SHP77 treated with DMSO at 0.1 percent for 48 hours (cell line): ENCODE measurements at places on chromosomes 4 and X.

GRCh38 chr4:125368671-125369081, 53.9 kb downstream of the FAT4 start:
- DNase-seq: no peak

GRCh38 chrX:70279081-70279480, 2.9 kb upstream of the RAB41 start:
- no peak for DNase-seq

DNA sequence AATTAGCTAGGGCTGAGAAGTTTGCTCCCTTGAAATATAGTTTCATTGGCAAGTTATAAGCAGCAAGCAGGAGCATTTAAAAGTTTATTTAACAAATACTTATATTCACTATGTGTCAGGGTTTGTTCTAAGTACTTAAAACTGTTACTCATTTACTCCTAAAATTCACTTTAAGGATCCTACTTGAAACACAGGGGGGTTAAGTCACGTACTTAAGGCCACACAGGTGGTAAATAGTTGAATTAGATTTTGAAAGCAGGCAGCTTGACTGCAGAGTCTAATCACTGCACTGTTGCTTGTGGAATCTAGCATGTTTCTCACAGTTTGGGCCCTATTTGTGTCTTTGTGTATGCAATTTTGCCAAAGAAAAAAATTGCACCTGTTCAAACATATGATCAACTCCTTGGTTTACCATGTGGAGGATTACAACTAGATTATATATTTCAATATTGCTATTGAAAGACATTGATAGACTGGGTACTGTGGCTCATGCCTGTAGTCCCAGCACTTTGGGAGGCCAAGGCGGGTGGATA, 7.6 kb downstream of the SGMS2 start:
- no peak for DNase-seq

DNA sequence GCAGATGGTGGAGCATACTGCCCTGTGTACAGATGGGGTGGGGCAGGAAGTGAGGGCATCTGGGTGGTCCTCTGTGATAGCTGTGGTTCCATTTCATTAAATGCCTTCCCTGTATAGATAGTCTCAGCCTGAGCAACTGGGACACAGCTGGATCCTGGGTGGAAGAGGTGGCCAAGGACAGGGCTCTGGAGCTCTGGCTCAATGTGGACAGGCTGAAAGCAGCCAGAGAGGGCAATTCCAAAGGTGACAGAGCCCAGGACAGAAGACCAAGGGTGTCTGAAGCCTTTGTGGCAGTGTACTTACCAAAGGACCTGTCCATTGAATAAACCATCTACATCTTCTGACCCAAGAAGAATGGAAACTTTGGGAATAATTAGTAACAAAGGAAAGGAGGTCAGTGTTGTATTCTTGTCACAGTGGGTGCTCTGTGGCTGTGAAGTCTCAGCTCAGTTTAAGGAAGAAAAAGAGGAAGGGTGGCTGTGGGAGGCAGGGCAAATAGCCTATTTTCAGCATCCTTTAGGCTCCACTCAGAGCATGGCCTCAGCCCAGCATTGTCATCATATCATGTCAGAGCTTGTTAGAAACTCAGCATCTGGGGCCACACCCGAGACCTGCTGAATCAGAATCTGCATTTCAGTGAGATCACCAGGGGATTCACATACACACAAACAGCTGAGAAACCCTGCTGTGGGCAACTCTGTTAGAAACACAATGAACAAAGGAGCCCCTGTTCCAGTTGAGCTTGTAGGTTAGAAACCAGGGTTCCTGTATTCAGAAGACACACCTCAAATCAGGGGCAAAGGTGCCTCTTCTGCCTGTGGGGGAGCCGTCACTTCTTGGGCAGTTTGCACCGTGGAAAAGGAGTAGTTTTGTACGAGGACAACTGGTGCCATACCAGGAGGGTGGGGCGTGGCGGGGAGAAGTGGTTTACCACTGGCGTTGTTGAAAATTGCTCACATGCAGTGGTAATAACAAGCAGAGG, 168.6 kb downstream of the PTTG2 start:
- no peak for DNase-seq

- no peak for DNase-seq
These were observed 36.7 kb upstream of the GABRQ start for GRCh38 chrX:152600853-152601633.

GRCh38 chr4:156889616-156890594, 81.7 kb downstream of the PDGFC start:
- no peak for DNase-seq

DNA sequence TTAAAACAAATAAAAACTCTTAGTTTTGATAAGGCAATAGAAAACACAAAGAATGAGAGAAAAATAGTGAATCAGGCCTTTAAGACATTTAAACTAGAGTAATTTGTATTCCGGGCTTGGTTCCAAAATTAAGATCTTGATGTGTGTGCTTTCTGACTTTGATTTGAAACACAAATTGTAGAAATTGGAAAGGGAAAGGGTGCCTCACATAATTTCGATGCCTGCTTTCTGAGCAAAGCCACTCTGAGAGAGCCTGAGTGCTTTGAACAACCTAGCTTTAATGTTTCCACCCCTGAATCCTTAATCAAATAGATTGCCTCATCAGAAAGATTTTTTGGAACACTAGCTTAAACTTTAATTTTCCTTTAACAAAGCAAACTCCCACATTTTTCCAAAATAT, 666.8 kb downstream of the PCDH18 start:
- no peak for DNase-seq

DNA sequence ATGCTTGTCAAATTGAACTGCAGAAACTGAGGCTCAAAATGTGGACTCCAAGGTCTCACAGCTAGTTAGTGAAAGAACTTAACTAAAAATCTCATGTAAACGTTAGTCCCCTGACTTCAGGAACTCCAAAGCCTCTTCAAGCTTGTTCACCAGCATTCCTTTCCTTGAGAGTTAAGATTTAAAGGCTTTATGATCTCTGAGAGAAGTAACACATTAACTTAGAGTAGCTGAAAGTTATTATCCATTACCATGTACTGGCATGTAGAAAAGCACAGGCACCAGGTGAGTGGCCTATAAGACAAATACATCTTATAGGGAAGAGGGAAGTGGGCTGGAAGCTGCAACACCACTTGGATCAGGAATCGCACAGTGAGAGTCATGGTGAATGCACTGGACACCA, 15.3 kb downstream of the PARM1 start:
- no peak for DNase-seq

DNA sequence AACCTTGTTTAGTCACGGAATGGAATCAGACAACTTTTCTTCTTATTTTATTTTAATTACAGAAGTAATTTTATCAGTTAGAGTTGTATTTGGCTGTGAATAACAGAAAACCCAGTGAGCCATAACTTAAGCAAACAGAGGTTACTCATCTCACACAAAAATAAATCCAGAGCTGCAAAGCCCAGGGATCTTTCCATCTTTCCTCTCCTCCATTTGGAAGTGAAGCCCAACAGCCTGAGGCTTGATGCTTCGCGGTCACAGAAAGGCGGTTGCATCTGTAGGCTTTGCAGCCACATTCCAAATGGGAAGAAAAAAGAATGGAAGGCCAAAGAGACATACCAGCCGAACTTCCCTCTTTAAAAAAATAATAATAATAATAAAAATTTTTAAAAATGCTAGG, 22.6 kb downstream of the CHRNA9 start:
- DNase-seq: no peak

- DNase-seq: no peak
These were observed 177.9 kb downstream of the AFAP1 start for GRCh38 chr4:7761720-7762119.

DNA sequence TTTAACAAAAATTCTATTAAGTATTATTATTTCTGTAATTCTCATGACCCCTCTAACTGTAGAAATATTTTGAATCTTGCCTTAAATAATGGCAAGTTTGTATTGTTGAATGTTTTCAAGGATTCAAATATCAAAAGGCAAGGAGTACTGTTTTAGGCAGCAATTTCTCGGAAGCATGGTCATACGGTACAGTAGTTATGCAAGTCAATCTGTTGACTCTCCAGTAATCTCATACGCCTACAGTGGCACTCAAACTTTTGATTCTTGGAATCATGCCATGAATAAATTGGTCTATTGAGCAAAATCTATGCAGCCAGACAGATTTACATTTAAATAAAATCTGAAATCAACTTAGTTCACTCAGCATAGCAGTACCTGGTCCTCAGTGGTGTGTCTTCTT, 139.6 kb upstream of the FAM47C start:
- no peak for DNase-seq

- DNase-seq: no peak
These were observed 16.3 kb upstream of the NEIL3 start for GRCh38 chr4:177293208-177294033.

DNA sequence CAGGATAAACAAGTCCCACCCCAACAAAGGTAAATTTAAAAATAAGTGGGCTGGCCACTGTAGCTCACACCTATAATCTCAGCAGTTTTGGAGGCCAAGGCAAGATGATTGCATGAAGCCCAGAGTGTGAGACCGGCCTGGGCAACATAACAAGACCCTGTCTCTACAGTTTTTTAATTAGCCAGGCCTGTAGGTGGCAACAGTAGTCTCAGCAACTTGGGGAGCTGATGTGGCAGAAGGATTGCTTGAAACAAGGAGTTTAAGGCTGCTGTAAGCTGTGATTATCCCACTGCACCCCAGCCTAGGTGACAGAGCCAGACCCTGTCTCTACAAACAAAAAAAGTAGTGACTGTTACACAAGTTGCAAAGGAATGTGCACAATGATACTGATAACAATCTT, 74.6 kb upstream of the FAAH2 start:
- DNase-seq: no peak

DNA sequence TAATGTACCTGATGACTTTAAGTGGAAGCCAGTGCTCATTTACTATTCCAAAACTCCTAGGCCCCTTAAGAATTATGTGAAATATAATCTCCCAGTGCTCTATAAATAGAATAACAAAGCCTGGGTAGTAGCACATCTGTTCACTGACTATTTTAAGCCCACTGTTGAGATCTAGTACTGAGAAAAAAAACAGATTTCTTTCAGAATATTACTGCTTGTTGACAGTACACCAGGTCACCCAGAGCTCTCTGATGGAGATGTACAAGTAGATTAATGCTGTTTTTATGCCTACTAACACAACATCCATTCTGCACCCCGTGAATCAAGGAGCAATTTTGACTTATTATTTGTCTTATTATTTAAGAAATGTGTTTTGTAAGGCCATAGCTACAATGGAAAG, 75.7 kb downstream of the FAM47C start:
- no peak for DNase-seq

DNA sequence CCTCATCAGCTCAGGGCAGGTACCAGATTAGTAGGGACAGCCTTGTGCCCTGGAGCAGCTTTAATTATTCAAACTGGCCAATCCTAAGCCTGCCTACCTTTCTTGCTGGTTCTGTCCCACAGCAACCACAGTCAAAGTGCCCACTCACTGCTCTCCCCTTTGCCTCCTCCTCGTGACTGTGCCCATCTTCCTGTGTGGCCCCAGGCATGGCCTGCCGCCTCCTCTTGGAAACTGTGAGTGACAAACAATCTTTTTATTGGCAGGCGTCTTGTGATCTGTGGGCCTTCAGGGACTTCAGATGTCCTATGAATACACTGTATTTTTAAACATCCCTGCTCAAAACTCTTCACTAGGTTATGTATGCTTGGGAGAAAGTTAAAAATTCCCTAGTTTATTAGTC, 22.8 kb upstream of the NSG1 start:
- no peak for DNase-seq

- DNase-seq: no peak
These were observed 379.1 kb downstream of the RAPGEF2 start for GRCh38 chr4:159481936-159482335.

GRCh38 chr4:186904101-186904500, 180.4 kb upstream of the FAT1 start:
- no peak for DNase-seq

- no peak for DNase-seq
These were observed 474.8 kb downstream of the ZNF674 start for GRCh38 chrX:46070421-46070820.

- no peak for DNase-seq
These were observed 222.1 kb downstream of the CBR4 start for GRCh38 chr4:168787801-168788595.

DNA sequence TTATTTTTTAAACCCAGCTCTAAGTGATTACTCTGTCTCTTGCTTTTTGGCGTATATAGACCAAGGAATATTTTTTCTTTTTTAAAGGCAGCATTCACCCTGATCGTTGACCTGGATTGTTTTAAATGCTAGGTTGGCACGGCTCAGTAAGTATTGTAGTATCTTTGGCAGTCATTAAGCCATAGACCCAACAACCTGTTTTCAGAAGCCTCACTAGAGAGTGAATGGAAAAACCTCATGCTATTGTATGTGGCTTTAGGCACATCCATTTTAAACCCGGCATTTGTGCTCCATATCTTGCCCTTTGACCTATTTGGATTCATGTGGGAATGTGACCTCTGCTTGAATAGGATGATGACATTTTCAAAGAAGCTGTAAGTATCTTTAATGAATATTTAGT, 183.9 kb downstream of the SNCA start:
- DNase-seq: no peak

GRCh38 chr4:54986095-54986846, 139.1 kb downstream of the KDR start:
- DNase-seq: no peak

DNA sequence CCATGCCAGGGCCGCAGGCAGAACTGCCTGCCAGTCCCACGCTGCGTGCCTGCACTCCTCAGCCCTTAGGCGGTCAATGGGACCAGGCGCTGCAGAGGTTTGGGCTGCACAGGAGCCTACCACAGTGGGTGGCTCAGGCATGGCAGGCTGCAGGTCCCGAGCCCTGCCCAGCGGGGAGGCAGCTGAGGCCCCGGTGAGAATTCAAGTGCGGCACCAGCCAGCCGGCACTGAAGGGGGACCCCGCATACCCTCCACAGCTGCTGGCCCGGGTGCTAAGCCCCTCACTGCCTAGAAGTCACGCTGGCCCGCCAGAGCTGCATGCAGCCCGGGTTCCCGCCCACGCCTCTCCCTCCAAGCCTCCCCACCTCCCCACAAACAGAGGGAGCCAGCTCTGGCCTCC, 302.5 kb upstream of the UGT8 start:
- DNase-seq: no peak

- DNase-seq: no peak
These were observed 98.0 kb upstream of the NDP start for GRCh38 chrX:44071070-44071645.

- DNase-seq: no peak
These were observed 423.0 kb upstream of the FAM241A start for GRCh38 chr4:111722213-111722720.

- no peak for DNase-seq
These were observed 66.3 kb upstream of the MAD2L1 start for GRCh38 chr4:120132935-120133334.

DNA sequence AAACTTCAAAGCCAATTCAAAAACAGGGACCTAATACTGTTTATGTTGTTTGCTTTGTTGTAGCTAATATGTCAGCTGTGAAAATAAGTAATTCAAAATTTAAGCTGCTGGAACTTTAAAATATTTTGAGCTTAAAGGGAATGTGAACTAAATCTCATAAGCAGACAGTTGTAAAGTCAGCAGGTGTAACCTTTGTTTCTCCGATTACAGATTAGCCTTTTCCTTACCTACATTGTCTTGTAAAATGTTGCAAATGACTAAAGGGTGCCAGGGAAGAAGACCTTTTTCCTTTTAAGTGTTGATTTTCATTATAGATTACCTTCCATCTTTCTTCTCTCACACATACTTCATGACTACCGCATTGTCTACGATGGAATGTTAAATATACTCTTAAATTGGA, 405.1 kb downstream of the KCNIP4 start:
- no peak for DNase-seq
